Muscle of arm (tissue), 14 donors: ENCODE measurements at places on chromosomes 4 and X.

DNA sequence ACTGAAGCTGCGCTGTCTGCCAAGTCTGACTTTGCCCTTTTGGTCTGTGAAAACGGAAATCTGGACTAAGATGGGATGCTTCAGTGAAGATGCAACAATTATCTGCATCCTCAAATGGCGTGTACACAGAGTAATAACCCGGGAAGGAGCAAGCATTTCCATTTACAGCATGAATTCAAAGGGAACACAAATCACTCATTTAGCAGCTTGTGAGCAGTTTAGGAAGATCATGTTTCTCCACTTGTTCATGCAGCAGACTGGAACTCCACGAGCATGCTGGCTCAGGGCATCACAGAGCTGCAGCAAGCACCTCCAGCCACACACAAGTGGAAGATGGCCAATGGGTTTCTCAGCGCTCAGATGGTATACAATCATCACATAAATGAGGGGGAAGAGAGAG, 175.5 kb downstream of the NLGN4X start:
- DNase-seq, result peak; percentile 13

- DNase-seq, result no peak
Observed at GRCh38 chr4:85756938-85757337, 282.0 kb downstream of the ARHGAP24 start.

GRCh38 chrX:13966793-13967125, 62.9 kb downstream of the GEMIN8 start:
- no peak for DNase-seq

DNA sequence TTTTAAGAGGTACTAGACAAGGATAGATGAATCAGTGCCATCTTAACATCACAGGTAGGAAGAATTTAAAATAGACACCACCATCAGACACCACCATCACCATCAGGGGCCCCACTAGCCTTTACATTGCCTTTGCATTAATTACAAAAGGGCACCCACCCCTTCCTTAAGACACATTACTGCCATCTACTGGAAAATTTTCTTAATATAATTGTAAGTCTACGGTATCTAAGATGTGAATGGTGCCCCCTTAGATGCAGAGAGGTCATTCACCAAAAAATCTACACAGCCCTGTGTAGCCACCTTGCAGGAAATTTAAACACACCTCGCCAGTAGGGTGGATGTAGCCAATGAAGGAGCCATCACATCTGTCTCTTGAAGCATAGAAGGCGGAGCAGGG, 184.1 kb downstream of the MID1IP1 start:
- no peak for DNase-seq

DNA sequence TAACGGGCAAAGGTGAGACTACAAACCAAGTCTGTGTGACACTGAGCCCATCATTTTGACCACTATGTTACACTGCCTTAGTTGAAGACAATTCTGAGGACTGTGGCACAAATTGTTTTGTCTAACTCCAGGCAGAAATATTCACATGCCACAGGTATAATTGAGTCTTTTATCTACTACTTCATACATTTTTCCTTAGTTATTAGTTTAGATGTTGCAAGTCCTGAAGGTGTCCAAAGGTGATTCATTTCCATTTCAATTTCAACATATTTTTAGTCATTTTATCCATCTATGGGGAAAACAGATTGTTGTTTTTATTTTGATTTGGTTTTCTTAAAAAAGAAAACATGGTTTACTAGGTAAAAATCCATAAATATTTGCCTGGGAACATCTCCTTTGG, 341.7 kb upstream of the SMIM31 start:
- DNase-seq, result no peak

DNA sequence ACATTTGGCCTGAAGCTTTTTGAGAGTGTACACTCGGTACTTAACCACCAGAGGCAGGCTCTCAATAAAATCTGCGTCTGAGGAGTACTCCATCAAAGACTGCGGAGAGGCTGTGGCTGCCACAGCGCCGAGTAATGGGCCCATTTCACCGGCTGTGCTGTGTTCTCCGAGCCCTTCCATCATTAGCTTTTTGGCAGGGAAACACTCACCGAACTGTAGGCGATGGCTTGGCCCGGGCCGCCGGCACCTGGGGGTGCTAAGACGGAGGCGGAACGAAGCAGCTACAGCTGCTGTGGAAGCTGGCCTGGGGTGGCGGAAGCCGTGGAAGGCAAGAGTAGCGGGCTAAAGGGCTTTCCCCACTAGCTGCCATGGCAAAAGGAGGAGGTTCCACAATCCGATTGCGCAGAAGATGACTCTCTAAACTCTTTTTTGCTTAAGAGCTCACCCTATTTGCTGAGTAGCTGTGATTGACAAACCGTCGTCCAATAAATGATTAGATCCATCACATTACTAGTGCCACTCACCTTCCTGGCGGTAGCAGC, 48.5 kb upstream of the PABPC1L2A start:
- peak; percentile 3 for DNase-seq

DNA sequence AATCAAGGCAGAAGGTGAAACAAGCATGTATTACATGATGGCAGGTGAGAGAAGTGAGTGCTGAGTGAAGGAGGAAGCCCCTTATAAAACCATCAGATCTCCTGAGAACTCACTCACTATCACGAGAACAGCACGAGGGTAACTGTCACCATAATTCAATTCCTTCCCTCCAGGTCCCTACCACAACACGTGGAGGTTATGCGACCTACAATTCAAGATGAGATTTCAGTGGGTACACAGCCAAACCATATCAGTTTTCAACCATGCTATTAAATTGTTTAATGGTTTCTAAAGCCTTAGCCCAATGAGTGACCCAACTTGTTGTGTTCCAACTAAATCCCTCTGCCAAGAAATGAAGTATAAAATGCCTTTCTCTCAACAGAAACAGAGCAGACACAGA, 519.8 kb downstream of the GBA3 start:
- no peak for DNase-seq

DNA sequence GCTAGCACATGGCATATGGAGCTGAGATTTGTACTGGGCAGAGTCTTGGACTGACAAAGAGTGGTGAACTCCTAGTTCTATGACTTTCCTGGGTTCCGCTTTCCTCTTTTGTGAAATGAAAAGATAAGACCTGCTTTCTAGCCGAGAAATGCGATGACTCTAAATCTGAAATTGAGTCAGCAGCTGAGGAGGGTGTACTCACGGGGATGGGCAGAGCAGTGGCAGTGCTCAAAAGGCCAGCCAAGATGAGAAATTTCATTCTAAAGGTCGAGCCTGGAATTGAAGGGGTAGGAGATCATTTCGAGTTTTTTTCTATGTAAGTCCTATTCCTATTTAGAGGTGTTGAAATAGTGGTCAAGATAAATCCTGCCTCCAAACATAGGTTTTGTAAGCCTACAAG, 47.0 kb downstream of the NUDT9 start:
- DNase-seq, result no peak

GRCh38 chr4:76689145-76689817, 208.7 kb downstream of the SOWAHB start:
- peak; percentile 41 for DNase-seq

GRCh38 chr4:145414841-145415240, 66.8 kb upstream of the SMAD1 start:
- peak; percentile 69 for DNase-seq

- no peak for DNase-seq
Observed at GRCh38 chr4:184273166-184274147, 55.8 kb upstream of the ENPP6 start.

- no peak for DNase-seq
Observed at GRCh38 chr4:140931911-140932310, 175.7 kb upstream of the TBC1D9 start.

GRCh38 chr4:75063433-75063832, 130.5 kb downstream of the PARM1 start:
- no peak for DNase-seq

GRCh38 chr4:142550965-142551364, 295.1 kb downstream of the INPP4B start:
- DNase-seq, result no peak

DNA sequence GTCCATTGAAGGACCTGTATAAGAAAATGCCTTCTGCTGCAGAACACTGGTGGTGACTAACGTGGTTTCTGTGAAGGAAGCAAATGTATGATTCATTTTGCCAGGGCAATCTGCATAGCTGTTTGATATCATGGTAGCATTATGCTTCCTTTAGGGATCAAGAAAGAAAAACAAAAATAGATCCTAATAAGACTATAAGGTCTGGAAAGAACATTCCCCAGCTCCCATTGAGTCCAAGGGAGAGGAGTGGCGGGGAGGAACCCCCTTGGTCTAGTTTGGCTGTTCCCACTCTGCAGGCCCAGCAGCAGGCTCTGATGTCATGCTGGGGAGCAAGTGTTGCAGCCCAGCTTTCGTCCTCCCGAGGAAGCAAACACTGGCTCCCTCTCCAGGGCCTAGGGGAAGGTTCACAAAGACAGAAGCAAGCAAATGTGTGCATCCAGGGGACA, 154.5 kb upstream of the GALNT7 start:
- DNase-seq, result no peak

DNA sequence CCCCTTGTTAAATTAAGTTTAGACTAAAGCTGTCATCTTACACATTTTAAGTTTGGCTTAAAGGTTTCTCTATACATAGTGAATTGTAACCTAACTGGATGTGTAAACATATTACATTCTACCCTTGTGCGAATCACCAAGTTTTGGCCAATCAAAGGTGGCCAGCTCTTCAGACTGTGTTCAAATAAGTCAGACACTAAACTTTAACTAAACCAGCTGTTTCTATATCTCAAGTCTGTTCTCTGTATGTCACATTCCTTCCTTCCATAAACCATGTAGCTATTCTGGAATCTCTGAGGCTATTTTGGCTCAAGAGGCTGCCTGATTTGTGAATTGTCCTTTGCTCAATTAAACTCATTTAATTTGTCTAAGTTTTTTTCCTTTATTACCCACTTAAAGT, 6.7 kb downstream of the SULT1B1 start:
- DNase-seq, result no peak

GRCh38 chr4:53040459-53040815, 178.3 kb downstream of the RASL11B start:
- no peak for DNase-seq

- no peak for DNase-seq
Observed at GRCh38 chr4:10567766-10568165, 110.5 kb upstream of the ZNF518B start.

DNA sequence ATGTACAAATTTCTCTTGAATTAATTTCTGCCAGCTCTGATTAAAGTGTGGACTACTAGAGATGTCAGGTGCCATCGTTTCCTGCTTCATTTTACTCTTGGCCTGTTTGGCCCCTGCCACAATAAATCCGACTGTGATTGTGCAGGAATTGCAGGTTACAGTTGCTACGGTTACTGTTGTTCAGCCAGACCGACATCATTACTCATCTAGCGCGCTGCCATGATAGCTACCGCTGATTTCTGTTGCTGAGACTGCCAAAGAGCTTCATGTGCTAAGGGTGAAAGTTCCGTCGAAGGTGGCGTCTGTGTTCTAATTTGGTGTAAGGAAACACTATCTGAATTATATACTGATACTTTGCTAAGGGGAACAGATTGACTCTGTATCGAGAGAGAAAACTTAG, 22.1 kb downstream of the SLIT2 start:
- DNase-seq, result no peak

GRCh38 chrX:133639726-133640125, 224.4 kb upstream of the GPC4 start:
- no peak for DNase-seq

DNA sequence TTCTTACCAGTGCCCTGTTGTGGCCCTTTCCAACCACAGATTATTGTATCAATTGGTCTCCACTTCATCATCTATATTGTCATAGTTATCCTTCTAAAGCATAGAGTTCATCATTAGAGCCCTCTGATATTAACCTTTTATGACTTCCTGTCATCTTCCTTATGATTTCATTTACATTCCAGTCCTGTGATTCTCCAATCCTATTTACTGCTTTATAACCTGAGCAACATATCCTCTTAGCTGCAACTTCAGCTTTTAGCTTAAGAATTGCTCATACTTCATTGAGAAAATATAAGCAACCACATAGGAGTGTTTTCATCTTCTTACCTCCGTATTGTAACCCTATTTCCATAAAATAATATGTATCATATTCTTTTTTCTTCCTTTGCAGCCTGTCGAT, 252.6 kb upstream of the CENPE start:
- no peak for DNase-seq

DNA sequence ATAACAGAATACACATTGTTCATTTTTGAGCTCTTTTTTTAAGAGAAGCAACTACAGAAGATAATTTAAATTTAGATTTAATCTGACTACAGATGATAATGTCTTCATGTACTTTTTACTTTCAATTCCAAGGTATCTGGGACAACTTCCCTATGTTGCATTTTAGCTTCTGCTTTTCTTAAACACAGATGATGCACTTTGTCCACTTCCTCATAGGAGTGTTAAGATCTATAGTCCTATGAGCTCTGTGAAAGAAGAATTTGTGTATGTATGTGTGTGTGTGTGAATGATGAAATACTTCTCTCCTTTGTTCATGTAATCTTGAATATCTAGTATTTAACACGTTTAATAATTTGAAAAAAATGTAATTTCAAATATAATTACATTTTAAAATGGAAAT, 5.3 kb upstream of the FHIP1A start:
- DNase-seq, result no peak

- DNase-seq, result no peak
Observed at GRCh38 chr4:168527560-168527959, 30.7 kb downstream of the PALLD start.

- DNase-seq, result no peak
Observed at GRCh38 chr4:6126971-6127745, 73.2 kb downstream of the JAKMIP1 start.

DNA sequence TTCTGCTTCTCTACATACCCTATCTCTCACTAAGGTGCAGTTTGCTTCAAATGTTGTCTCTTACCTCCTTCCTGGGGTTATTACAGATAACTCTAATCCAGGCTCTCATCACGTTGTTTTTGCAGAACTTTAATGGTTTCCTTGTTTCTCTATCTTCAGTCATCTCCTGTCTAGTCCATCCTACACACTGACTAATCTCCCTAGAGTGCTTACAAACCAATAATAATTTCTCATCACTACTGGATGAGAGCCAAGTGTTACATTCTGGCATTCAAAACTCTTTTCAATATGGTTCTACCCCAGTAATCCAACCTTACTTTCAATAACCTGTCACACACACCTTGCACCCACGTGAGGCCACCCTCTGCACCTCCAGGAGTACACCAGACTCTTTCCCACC, 86.1 kb downstream of the SYNPO2 start:
- no peak for DNase-seq
